ENCODE measurements at places on chromosomes 12 and 14.

- DNase-seq, result no peak
Observed at GRCh38 chr14:67680941-67681340, 6.5 kb upstream of the VTI1B start.

- DNase-seq, result no peak
Observed at GRCh38 chr12:42686514-42687172, 97.1 kb upstream of the PRICKLE1 start.

GRCh38 chr12:109714141-109714912, 702 bp downstream of the FAM222A start:
- DNase-seq, result peak; percentile 91

DNA sequence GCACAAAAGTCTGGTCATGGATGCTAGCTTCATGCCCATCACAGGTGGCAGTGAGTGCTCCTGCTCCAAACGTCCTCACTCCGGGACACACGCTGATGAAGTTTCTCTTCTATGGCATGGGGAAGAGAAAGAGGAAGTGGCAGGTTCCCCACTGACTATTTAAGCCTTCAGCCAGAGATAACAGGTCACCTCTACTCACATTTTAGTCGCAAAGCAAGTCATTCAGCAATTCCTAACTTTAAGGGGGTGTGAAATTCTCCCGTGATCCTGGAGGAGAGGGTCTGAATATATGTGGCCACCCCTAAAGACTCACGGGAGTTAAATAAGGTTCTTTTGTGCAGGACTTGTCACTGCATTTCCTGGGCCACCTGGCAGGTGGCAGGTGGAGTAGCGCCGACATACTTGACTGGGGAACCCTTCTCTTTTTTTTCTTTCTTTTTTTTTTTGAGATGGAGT, 18.8 kb upstream of the RCOR1 start:
- DNase-seq, result no peak

- no peak for DNase-seq
Observed at GRCh38 chr12:75699728-75700496, 188.5 kb upstream of the KRR1 start.
